ENCODE measurements at places on chromosomes 6 and 20.

GRCh38 chr6:45423111-45423823, 45.5 kb upstream of the SUPT3H start:
- peak; percentile 5 for ATAC-seq

GRCh38 chr6:166415306-166415705, 32.6 kb upstream of the MPC1 start:
- ATAC-seq = no peak

DNA sequence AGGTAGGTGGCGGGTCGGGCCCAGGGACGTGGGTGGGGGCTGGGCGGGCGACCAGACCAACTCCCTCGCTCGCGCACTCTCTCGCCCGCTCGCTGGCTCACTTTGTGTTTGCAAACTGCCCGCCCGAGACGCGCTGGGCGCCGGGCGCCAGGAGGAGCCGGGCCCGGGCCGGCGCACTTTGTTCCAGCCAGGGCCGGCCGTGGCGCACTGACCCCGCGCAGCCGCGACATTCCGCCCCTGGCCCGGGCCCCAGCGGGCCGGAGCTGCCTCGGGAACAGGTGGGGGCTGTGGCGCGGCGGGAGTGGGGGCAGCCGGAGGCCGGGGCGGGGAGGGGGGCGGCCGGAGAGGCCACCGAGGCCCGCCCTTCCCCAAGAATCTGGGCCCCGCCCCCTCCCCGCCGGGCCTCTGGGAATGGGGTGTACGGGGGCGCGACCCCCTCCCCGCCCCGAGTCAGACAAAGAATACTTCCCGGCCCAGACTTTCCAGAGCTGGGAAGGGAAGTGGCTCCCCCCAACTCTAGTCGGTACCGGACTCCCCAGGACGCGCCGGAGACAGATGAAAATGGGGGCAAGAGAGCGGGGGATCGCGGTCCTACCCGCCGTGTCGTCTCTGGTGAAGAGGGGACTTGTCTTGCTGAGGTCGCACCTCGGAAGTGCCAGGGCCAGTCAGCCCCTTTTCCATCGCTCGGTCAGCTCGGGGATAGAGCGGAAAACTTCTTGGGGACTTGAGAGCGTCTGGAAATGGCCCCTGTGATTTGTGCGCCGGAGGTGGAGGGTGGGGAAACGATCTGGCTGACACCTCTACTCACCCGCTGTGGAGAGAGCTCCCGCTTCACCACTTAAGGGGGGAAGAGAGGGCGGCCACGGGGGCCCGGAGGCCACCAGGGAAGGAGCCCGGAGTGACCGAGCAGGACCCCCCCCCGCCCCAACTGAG, 951 bp downstream of the FOXP4 start:
- peak; percentile 36 for ATAC-seq

- no peak for ATAC-seq
Observed at GRCh38 chr20:24754691-24755090, 194.4 kb upstream of the CST7 start.

GRCh38 chr6:120304223-120304622, 954.7 kb upstream of the MAN1A1 start:
- ATAC-seq = no peak

DNA sequence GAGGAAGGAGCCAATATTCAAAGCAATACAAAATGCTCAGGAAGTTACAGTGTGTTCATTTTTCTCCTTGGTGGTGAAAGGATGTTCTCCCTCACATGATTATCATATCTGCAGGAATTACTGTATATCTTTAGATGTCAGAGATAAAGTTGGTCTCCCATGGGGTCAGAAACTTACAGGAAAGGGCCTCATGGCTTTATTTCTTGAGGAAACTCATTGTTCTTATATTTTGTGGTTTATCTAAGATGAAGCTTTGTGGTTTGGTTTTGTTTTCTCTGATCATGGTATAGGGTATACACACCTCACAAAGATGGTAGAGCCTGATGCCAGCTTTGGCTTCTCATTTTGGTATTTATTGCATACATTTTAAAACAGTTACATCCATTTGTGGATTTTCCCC, 100.5 kb upstream of the STXBP5 start:
- ATAC-seq = no peak

- ATAC-seq = no peak
Observed at GRCh38 chr20:12660918-12661317, 347.9 kb upstream of the SPTLC3 start.

DNA sequence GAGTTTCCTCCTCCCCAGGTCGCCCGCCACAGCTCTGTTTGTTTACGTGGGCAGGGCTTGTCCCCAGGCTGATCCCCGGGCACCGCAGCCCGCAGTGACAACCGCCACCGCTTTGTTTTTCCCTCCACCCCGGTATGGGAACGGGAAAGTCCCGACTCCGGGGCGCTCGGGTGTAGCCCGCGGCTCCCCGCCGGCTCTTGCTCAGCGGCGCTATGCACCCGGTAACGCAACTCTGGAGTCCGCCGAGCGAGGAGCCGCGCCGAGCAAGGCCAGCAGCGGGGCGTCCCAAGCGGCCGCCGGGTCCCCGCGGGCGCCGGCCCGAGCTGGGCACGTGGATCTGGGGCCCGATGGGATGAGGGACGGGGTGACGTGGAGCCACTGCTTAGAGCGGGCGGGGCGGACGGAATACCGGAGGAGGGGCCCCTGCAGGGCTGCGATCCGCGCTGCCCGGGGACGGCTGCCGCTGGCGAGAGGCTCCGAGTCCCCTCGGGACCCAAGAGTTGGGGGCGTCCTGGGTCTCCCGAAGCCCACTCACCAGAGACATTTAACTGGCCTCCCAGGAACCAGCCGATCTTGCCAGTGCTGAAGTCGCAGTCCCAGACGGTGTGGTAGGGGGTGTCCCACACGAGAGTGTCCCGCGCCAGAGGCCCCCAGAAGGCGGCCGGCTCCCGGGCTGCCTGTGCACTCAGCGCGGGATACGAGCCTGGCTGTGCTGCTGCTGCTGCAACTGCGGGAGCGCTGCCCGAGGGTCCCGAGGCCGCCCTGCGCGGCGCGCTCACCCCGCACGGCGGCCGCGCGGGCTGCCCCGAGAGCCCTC, 497 bp downstream of the ACSS1 start:
- ATAC-seq = peak; percentile 84

GRCh38 chr6:144580771-144581170, 295.6 kb downstream of the UTRN start:
- no peak for ATAC-seq

DNA sequence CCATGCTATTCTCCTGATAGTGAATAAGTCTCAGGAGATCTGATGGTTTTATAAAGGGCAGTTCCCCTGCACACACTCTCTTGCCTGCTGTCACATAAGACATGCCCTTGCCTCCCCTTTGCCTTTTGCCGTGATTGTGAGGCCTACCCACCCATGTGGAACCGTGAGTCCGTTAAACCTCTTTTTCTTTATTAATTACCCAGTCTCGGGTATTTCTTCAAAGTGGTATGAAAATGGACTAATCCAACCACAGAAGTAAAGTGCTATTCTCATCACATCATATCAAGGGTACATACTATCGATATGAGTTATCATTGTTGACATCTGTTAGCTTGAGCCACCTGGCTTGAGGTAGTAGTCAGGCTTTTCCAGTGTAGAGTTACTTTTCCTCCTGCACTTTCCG, 2.3 kb downstream of the MANBAL start:
- no peak for ATAC-seq

DNA sequence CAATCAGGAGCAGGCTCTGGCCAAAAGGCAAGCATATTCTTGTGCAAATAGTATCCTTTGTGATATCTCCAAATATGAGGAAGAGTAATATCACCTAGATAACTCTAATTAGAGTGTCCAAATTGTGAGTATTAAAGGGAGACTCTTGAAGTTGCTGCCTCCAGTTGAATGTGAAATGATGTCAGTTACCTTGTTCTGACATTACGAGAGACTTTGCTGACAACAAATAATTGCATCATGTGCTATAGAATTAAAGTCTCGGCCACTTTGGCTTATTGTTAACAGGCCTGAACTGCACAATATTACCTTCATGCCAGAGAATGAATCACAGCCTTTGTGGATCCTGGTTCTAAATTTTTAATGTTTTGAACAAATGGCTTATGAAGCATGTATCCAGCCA, 106.5 kb downstream of the AIG1 start:
- ATAC-seq = no peak

- ATAC-seq = peak; percentile 51
Observed at GRCh38 chr6:28758046-28758817, 165.6 kb downstream of the TRIM27 start.

- ATAC-seq = no peak
Observed at GRCh38 chr20:3719046-3719445, 6.6 kb upstream of the SIGLEC1 start.

GRCh38 chr20:3863317-3863716, 16.7 kb downstream of the MAVS start:
- no peak for ATAC-seq

- ATAC-seq = no peak
Observed at GRCh38 chr6:38407192-38407591, 232.5 kb downstream of the BTBD9 start.

DNA sequence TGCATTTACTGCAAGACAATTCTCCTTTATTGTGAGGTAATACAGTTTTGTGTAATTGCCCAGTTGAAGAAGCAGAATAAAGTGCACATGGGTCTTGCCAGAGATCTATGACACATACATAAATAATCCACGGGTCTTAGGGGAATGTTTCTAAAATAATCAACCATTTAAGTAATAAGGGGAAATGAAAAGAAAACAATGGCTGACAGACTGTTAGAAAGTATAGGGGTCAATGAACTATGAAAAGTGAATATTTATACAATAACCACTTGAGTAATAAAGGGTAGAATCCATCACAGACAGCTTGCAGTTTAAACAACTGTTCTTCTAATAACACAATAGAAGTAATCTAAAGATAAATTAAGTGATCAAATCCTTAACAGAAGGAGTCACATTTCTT, 477.2 kb downstream of the EYS start:
- peak; percentile 80 for ATAC-seq

DNA sequence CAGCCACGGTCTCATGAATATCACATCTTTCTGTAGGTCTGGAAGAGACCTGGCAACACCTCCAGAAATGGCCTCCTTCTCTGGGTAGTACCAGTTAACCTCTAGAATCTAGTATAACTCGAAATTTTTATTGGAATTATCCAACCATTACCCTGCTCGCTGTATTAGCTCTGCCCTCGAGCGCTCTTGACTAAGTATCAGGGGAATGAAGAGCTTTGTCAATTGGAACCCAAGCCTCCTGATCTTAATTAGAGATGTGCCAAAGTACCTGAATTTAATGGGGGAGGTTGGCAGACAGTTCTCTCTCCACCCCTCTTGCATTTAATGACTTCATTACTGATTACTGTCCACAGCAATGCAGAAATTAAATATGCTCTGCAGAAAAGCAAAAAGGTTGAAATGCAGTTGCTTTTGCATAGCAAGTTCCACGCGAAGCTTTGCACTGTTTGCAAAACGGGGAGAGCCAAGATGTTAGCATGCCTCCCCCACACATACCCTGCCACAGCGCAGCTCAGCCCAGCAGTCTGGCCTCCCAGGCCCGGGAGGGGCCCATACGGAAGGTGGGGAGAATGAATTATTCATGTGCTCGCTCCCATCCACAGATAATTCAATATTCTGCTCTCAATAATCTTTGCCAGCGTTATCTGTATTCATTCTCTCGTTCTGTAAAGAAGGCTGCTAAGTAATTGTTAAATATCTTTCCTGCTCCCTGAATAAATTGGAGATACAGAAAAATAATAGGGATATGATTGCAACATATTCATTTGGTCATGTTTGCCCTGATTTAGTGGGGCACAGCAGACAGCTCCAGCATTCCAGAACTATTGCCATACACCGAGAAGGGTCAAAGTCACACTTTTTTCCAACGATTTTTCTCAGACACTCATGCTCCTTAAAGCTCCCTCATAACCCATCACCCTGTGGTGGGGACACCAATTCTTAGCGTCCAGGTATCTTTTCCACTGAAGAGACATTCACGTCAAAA, 305.8 kb downstream of the CDH26 start:
- ATAC-seq = peak; percentile 74

DNA sequence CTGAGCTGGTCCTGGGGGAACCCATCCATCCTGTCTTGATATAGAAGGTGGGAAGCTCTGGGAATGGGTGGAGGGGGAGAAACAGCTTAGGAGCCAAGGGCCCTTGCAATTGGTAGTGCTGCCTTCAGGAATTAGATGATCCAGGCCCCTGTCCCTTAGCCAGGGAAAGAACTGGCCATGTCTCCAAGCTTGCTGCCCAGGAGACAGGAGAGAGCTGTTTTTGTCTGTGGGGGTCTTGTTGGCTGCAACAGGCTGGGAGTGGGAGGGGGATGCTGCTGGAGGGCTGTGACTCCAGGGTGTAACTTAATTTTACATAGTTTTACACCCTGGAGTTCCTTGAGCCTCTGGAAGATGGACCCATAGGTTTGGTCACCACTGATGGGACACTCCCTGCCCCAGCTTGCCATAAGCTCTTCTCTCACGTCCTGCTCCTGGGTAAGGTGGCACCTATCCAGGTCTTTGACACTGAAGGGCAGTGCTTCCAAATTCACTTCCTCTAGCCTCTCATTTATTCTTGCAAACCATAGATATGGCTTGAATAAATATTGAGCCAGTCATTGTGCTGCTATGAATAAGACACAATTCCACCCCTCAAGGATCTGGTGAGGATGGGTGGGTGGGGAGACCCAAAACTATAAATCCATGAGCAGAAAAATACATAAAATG, 16.8 kb downstream of the VEGFA start:
- ATAC-seq = peak; percentile 3

DNA sequence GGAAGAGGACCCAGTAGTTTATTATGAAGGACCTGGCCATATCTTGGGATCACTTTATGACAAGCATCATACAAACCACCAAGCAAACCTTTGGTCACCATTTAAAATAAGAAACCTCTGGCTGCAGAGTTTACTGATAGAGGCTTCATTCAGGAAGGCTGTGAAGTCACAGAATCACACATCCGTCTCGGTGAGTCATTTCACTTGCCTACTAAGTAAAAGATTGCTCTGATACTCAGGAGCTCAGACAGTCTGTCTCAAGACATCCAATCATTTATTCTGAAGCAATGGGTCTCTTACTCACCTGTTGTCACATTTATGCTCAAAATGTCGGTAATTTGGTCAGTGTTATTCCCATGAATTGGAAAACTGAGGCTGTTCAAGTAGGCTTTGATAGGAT, 33.7 kb downstream of the ADGRF5 start:
- no peak for ATAC-seq

GRCh38 chr20:22496817-22497216, 87.6 kb downstream of the FOXA2 start:
- no peak for ATAC-seq

DNA sequence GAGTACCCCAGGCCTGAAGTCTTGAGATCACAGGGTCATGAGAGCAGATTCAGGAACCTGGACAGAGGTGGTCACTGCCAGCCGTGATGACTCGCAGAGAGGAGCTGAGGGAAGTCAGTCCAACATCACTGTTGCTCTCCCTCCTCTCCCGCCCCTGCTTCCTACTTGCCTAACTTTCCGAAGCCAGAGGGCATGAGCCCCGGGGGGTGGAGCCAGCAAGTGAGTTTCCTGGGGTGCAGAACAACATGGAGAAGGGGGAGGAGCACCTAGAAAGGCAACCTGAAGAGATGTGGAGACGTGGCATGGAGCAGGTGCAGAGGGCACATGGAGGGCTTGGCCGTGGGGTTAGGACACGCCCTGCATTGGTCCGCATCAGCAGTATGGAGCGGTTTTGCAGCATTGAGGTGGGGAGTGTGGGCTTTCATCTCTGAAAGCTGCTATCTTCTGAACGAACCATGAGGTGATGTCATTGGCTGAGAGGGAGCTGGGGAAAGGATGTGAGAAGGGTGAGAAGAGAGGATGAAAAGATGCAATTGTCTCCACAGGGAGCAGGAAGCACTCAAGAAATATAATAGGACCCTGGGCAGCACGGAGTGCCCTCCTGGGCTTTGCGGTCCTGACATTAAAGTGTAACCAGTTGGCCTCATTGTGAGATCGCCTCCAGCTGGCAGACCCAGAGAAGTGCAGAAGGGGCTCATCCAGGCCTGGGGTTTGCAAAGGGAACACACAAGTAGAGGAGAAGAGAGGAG, 25.0 kb downstream of the GDAP1L1 start:
- no peak for ATAC-seq

- ATAC-seq = no peak
Observed at GRCh38 chr20:61960836-61961235, 104.8 kb downstream of the TAF4 start.

Measured in motor neuron (in vitro differentiated cells).